ENCODE measurements at places on chromosomes 11 and 22. TPM values are rescaled to one million over a fixed set of nuclear protein-coding genes. Genes with fewer than 3 reads are reported as not detected.

Gene ELF5
- not detected for total RNA-seq

Gene OR52W1
- total RNA-seq = not detected

Gene C1QTNF4
- 0.29 TPM for total RNA-seq

Gene MS4A6A
- total RNA-seq = 2.9 TPM

Gene ATG13
- 87.5 TPM for total RNA-seq

Gene POLR3H
- total RNA-seq = 9.8 TPM

Gene ART1
- total RNA-seq = not detected

Gene SF3B2
- total RNA-seq = 162 TPM

Gene RIMBP3B
- total RNA-seq = 0.06 TPM

Gene SLC22A6
- not detected for total RNA-seq

Gene DRAP1
- 185 TPM for total RNA-seq

Gene HBG1
- not detected for total RNA-seq

Gene SDHD
- total RNA-seq = 76.6 TPM

Gene TSSK2
- total RNA-seq = not detected

Gene OSBP2
- 15.4 TPM for total RNA-seq

Gene GLB1L3
- total RNA-seq = not detected

Gene CCDC87
- total RNA-seq = 0.18 TPM

Gene SRSF8
- 30.2 TPM for total RNA-seq

Gene OR52H1
- total RNA-seq = not detected

Gene SYCE3
- 2.6 TPM for total RNA-seq

Gene HTR3A
- not detected for total RNA-seq

Gene FKBP2
- 52.4 TPM for total RNA-seq

Gene SCGB2A2
- total RNA-seq = not detected

Gene LZTR1
- 59.2 TPM for total RNA-seq

Gene OR52A1
- not detected for total RNA-seq

Gene C22orf15
- total RNA-seq = 0.41 TPM

Gene EPS8L2
- total RNA-seq = 20.0 TPM

Gene PVALB
- 0.58 TPM for total RNA-seq

Gene SMIM35
- total RNA-seq = 0.12 TPM

Gene ZNF70
- 6.0 TPM for total RNA-seq

Gene PRMT3
- 7.9 TPM for total RNA-seq

Gene KLHL35
- 4.7 TPM for total RNA-seq

Gene SNRPD3
- 240 TPM for total RNA-seq

Gene SCGB1A1
- not detected for total RNA-seq

Gene FAM180B
- total RNA-seq = not detected

Gene EXPH5
- 0.82 TPM for total RNA-seq

Gene JHY
- 4.4 TPM for total RNA-seq

Gene SLC22A9
- total RNA-seq = not detected

Gene KCNJ5
- total RNA-seq = 0.15 TPM

Gene TIMM10
- total RNA-seq = 35.0 TPM

Gene TRIM49C
- total RNA-seq = not detected

Gene RBMXL2
- not detected for total RNA-seq

Gene GUCY1A2
- 1.4 TPM for total RNA-seq

Gene DBX1
- not detected for total RNA-seq

Gene OR6A2
- total RNA-seq = 0.19 TPM

Gene HORMAD2
- not detected for total RNA-seq

Gene PLA2G3
- not detected for total RNA-seq

Gene PGA5
- not detected for total RNA-seq

Gene SLC25A1
- 119 TPM for total RNA-seq

Gene SCUBE2
- 0.76 TPM for total RNA-seq

Gene MFRP
- total RNA-seq = 0.39 TPM

Gene NLRP14
- total RNA-seq = not detected

Gene EMID1
- 12.0 TPM for total RNA-seq

Gene NXPE2
- not detected for total RNA-seq

Gene CHEK1
- 12.6 TPM for total RNA-seq

Gene CNGA4
- total RNA-seq = 0.12 TPM

Gene RAB38
- 2.7 TPM for total RNA-seq

Gene ALDH3B2
- total RNA-seq = not detected
